Astrocyte (in vitro differentiated cells and primary cell): ENCODE measurements at places on chromosomes 13 and 19.

DNA sequence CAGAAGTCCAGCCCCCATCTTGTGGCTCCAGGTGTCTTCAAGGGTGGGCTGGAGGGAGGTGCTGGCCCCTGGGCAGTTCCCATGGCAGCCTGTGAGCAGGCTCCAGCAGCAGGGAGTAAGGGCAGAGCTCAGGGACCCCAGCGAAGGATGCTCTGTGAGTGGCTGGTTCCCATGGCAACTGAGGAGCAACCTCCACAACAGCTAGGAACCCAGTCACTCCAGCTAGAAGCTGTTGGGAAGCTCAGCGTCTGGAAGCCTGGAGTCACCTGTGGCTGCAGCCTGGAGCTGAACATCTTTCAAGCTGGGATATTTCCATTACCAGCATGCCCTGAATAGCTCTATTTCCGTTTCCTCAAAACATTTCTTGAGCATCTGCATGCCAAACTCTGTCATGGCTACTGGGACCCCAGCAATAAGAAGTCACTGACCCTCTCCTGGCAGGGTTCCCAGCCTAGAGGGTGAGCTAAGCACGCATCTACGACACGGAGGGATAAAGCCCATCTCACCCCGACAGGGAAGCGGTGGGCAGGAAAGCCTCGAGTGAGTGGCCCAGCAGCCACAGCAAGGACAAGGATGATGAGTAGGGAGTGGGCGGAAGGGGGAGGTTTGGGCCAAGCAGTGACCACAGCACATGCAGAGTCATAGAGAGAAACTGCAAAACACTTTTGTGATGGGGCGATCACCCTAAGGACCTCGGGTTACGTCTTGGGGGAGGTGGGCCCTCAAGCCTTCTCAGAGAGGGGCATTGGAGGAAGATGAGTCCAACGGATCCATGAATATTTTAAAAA, 52.6 kb downstream of the ALOX5AP start:
- DNase-seq: peak; percentile 63

- no peak for DNase-seq
Measured at GRCh38 chr19:51704626-51705025, 11.5 kb downstream of the SPACA6 start.

DNA sequence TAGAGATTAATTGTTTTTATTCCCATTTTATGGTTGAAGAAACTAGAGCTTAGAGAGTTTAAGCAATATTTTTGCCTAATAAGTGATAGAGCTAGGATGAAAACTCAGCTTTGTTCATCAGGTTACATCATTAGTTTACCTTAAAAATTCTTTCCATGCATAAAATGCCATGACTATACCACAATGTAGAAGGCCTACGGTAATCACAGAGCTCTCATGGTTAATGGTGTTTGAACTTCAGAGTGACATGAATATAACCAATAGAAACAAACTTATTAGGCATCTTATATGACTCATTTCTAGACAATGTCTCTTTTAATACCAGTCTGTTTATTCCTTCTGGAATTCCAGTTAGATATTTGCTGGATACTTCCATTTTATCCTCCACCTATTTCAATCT, 78.5 kb downstream of the FGF9 start:
- peak; percentile 54 for DNase-seq

DNA sequence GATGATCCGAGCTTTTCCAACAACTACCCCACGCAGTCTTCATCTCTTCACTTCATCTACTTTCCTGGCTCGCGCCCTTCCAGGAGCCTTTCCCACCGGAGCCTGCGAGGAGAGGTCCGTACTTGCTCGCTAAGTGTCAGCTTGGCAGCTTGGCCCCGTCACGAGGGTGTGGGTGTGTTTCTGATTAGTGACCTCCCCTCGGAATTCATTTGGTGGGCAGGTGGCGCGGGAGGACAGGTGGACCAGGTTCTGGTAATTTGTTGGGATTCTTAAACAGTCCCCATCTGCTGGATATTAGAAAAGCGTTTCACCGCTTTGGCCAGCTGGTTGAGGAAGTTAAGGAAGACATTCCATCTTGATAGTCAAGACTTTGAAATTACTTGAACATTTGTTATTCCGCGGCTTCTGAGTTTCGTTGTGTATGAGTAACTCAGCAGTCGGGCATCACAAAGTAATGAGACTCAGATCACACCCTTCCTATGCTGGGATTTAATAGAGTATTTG, 515 bp downstream of the UFM1 start:
- peak; percentile 59 for DNase-seq

- no peak for DNase-seq
Measured at GRCh38 chr13:39836038-39836437, 180.6 kb downstream of the COG6 start.

DNA sequence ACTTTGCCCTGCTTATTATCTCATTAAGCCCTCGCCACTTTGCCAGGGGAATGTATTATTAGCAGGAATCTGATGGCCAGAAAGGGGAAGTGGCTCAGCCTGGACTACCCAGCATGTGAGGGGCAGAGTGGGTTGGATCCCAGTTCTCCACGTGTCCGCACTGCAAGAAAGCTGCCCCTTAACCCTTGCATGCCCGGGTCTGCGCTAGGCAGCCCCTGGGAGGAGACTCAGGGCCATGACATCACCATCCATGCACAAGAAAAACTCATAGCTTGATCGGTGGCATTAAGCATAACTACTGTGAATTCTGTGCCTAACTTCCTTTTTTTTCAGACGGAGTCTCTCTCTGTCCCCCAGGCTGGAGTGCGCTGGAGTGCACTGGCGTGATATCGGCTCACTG, 8.9 kb downstream of the CACNG8 start:
- no peak for DNase-seq

DNA sequence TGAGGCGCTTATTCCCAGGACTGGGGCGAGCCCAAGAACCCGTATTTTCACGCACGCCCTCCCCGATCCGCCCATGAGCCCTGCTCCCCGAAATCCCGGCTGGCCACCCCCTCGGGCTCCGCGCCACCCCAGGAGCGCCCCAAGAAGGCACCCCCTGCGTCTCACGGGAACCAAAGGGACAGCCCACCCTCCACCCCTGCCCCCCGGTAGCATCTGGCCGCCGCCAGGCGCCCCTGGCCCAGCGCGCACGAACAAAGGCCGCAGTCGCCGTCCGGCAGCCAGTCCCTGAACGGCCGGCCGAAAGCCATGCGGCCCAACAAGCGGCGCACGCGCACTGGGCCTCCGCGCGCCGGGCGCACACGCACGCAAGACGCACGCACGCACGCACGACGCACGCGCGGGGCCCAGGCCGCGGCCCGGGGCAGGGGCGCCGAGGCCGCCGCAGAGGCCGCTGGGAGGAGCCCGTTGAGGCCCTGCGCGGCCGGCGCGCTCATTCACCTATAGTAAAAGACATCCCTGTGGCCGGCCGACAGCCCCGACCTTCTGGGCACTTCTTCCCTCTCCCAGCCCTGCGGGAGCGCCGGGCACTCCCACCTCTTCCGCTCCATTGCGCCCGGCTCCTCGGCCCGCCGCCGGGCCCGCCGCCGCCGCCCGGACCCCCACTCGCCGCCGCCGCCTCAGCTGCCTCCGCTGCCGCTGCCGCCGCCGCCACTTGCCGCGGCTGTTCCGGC, 476 bp downstream of the MBD3 start:
- peak; percentile 73 for DNase-seq

DNA sequence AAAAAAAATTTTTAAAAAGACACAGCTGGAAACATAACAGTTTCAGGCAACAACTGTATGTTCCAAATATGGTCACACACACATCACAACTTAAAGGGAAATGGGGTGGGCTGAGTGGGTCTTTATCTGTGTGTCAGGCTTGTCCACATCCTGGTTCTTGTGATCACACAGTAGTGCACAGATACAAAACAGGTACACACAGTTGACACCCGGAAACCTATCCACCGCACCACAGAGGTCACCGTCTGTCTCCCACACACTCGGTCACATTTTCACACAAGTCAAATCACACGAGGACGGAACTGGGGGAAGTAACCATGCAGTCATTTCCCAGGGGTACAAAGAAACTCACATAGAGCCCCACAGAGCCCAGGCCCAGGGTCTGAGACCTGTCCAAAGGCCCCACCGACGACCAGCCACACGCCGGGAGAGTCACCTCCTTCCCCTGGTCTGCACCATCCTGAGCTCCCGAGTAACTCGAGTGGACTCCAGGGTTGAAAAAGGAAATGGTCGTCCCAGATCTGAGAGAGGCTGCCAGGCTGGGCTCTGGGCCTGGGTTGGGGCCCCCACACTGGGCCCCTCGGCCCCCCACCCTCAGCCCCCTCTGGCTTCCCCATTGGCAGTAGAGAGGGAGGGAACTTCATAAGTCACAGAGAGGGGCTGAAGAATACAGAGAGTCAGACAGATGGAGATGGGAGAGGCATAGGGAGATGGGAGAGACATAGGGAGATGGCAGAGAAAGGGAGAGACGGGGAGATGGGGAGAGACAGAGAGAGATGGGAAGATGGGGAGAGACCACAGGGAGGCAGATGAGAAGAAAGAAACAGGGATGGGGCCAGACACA, 1.3 kb upstream of the PPAN start:
- DNase-seq: no peak

- DNase-seq: peak; percentile 53
Measured at GRCh38 chr13:36323951-36324566, 22.1 kb downstream of the SPART start.

DNA sequence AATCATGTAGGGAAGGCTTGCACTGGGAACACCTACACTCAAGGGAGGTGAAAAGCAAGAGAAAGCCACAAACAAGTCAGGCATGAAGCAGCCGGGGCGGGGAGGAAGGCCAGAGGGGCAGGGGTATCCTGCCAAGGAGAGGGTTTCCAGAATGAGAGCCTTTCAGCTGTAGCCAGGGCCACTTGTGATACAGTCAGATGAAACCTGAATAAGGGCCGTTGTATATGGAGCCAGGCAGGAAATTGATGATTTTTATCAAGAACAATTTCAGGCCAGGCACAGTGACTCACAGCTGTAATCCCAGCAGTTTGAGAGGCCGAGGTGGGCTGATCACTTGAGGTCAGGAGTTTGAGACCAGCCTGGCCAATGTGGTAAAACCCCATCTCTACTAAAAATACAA, 4.4 kb downstream of the TRPM4 start:
- DNase-seq: peak; percentile 29

- no peak for DNase-seq
Measured at GRCh38 chr13:41386211-41386610, 71.1 kb upstream of the RGCC start.

- no peak for DNase-seq
Measured at GRCh38 chr19:46840498-46840942, 10.1 kb downstream of the AP2S1 start.

- no peak for DNase-seq
Measured at GRCh38 chr19:54461613-54462012, 2.0 kb downstream of the LENG9 start.

DNA sequence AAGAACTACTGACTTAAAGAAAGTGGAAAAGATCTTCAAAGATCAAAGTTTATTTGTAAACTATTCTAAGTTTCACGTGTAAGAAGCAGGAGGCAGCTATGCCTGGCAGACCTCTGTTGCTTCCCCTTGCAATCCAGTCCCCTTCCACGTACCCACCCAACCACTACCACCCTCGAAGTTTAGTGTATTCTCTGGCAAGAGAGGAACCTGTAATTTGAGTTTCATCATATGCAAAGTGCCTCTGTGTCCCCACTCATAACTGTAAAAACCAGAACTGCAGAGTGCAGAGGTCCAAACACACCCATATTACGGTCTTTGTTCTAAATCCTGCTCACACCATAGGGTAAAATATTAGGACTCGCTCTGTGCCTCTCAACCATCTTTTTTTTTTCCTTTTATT, 75.8 kb upstream of the FRY start:
- DNase-seq: no peak

- DNase-seq: no peak
Measured at GRCh38 chr13:61183670-61184069, 232.0 kb downstream of the PCDH20 start.

- DNase-seq: peak; percentile 58
Measured at GRCh38 chr13:46614582-46614981, 61.6 kb downstream of the LRCH1 start.

GRCh38 chr13:24922745-24923591, 159.0 kb downstream of the RNF17 start:
- peak; percentile 95 for DNase-seq

DNA sequence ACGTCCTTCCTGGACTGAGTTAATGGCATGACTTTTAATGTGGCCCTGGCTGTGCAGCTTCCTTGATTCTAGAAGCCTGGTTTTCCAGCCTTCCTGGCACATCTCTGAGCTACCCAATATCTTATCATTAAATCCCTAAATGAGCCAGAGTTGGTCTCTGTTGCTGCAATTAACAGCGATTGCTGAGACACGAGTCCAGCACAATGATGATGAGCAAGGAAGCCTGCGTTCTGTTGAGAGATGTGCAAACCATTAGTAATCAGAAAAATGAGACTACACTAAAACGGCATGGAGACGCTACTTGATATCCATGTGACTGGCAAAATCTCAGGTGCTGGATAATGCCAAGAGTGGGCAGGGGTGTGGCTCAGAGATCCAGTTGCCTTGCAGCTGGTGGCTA, 26.2 kb downstream of the GPR42 start:
- no peak for DNase-seq

DNA sequence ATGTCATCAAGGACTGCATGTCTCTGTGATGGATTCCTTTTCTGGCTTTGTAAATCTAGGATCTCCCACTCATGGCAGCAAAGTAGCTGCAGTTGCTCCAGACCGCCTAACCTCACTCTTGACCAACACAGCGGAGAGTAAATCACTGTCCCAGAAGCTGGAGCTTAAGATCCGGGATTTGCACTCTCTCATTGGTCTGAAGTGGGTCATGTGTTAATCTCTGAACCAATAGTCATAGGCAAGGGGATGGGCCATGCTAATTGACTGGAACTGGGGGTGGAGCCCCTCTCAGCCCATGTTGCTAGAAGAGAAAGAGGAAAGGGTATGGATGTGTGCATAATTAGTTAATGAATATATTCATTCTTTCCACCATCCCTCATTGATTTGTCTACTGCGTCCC, 34.0 kb downstream of the VAV1 start:
- DNase-seq: no peak

- DNase-seq: no peak
Measured at GRCh38 chr19:54136086-54136863, 1.3 kb upstream of the CNOT3 start.

- DNase-seq: peak; percentile 65
Measured at GRCh38 chr13:51803422-51804294, at the start of gene DHRS12. Gene DHRS12 (minus strand): TSS chr13:51804163. CDS start chr13:51799659, 4,504 bp downstream.

GRCh38 chr13:74145249-74145975, 11.2 kb upstream of the KLF12 start:
- peak; percentile 79 for DNase-seq

GRCh38 chr13:43347877-43348276, 324.5 kb downstream of the DNAJC15 start:
- no peak for DNase-seq

GRCh38 chr13:101451641-101452040, 834 bp upstream of the ITGBL1 start:
- DNase-seq: peak; percentile 62

GRCh38 chr19:7526059-7526929, 3.9 kb downstream of the MCOLN1 start:
- no peak for DNase-seq

GRCh38 chr13:24906268-24906667, 142.3 kb downstream of the RNF17 start:
- no peak for DNase-seq

DNA sequence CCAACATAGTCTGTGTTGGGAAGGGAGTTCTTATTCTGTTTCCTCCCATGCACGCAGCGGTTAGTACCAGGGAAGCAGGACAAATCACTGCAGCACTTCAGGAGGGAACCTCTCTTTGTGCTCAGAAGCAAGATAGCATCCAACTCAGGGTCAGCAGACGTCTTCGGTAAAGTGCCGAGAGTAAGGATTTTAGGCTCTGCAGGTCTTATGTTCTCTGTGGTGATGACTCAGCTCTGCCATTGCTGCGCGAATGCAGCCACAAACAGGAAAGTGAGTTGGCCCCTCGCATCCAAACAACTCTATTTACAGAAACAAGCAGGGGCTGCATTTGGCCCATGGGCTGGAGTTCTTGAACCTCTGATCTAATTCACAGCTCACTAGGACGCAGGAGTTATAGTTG, 122.1 kb upstream of the SPATA13 start:
- DNase-seq: peak; percentile 80
